Astrocyte of the spinal cord (primary cell): ENCODE measurements at places on chromosomes 5 and 9.

- DNase-seq, result no peak
These were observed 24.9 kb downstream of the NIM1K start for GRCh38 chr5:43216941-43217340.

DNA sequence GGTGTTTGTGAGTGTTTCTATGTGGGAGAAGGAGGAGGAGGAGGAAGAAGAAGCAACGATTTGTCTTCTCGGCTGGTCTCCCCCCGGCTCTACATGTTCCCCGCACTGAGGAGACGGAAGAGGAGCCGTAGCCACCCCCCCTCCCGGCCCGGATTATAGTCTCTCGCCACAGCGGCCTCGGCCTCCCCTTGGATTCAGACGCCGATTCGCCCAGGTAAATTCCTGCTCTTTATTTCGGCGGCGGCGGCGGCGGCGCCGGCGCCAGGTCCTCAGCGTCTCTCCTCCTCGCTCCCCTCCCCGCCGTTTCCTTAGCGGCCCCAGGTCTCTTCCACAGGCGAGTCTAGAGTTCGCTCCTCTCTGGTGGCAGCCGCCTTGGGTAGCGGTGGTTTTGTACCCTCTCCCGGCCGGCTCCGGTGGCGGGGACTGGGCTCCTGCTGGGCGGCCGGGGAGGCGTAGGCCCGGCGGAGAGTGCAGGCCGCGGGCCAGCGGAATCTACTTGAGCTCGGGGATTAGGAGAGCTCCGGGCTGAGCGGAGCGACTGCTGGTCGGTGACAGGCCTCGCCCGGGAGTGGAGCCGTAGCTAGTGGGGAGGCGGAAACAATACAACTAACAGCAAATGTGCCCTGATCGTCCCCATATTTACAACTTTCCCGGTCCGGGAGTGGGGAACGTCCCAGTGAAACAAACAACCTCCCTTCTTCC lies 547 bp downstream of the NIPBL start:
- peak; percentile 69 for DNase-seq

- DNase-seq, result no peak
These were observed 47.5 kb downstream of the DUSP1 start for GRCh38 chr5:172723508-172723907.

DNA sequence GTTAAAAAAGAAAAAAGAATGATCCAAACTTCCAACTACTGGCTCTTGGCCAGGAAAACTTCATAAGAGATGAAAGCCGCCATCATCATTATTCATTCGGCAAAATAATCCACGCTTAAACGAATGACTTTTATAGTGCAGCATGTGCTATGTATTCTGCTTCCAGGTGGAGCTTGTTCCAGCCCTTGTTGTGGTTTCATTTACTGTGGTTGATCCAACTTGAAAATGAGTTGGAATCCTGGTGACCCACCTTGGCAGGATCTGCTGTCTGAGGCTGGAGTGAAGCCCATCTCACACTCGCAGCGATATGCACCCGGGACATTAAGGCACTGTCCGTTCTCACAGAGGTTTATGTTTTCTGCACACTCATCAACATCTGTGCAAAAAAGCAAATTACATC lies 209.6 kb downstream of the FBN2 start:
- DNase-seq, result no peak

DNA sequence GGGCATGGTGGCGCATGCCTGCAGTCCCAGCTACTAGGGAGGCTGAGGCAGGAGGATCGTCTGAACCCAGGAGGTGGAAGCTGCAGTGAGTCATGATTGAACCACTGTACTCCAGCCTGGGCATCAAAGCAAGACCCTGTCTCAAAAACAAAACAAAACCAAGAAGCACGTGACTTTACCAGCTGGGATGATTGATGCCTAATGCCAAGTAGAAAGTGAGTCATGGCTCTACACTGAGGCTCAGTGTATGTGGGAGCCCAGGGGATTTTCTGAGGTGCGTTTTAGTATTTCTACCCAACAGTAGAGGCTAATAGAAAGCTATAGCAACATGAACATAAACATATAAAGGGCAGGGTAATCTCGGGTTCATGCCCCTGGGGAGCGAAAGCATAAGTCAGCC lies 13.9 kb upstream of the BRD3OS start:
- DNase-seq, result no peak
